Stimulated activated CD4-positive, alpha-beta T cell treated with anti-CD3 and anti-CD28 coated beads, Interleukin-12 subunit alpha, Interleukin-12 subunit beta, amount 100 ng/mL, for 24 hours (primary cell): ENCODE measurements at places on chromosomes 3 and 15.

DNA sequence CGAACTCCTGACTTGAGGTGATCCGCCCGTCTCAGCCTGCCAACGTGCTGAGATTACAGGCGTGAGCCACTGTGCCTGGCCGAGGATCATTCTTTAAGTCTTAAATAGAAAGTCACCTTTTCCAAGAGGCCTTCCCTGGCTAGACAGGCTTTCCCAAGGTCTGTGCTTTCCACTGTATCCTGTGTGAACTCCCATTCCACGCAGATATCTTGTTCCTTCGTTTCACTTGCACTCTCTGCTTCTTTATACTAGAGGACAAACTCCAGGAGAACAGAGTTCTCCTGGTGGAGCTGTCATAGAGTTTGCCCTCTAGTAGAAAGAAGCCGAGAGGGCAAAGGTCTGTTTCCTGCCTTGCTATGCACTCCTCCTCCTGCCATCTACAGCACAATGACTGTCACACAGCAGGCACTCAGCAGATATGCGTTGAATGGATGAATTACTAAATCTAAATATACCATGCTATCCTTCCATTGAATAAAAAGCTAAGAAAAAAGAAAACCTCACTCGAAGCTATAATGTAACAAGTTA lies 211.2 kb downstream of the FOXP1 start:
- no peak for DNase-seq

GRCh38 chr3:59065240-59065639 lies 15.4 kb upstream of the CFAP20DC start:
- no peak for DNase-seq

GRCh38 chr3:197466586-197467399 lies 89.0 kb downstream of the BDH1 start:
- DNase-seq = no peak

GRCh38 chr15:43905755-43906154 lies 79.0 kb downstream of the WDR76 start:
- DNase-seq = no peak

DNA sequence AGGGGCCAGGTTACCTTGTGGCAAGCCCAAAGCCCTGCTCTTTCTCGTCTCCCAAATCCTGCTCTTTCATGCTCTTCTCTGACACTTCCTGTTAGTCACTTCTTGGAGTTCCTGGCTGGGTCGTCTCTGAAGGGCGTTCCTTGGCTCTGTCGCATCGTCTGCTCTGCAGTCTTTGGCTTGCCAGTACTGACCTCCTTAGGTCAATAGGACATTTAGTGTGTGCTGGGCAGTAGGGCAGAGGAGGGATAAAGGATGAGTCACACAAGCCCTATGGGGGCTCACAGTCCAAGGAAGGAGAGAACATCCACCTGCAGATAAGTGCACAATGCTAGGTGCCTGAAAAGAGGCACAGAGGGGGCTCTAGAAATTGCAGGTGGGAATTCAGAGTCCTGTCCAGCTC lies 87.5 kb downstream of the FAM43A start:
- DNase-seq = no peak

DNA sequence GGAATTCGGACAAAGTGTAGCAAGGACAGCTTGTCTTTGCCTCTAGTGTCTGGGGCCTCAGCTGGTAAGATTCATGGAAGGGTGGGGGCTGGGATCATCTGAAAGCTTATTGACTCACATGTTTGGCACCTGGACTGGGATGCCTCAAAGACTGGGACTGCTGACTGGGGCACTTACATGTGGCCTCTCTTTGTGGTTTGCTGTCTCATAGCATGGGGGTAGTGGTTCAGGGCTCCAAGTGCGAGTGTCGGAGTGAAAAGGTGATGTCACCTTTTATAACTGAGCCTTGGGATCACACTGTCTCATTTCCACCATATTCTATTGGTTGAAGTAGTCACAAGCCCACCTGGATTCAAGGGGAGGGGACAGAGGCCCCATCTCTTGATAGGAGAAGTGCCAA lies 6.8 kb downstream of the MFSD1 start:
- DNase-seq = no peak

DNA sequence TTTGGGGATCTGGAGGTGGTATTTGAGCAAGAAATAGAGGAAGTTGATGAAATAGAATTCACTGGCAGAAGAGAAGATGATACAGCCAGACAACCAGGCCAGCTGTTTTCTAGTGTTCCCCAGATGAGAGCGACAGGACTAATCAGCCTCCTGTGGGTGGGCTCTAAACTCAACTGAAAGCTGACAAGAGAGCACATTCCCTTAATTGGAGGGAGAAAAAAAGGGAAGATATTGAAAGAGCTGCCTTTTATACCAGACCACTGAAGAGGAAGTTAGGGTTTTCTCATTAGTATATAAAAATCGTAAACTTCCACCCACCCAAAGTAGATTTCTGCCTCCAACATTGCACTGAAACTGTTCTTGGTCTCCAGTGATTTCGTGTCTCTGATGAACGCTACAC lies 6.5 kb upstream of the TM4SF19 start:
- DNase-seq = no peak

- no peak for DNase-seq
These were observed 18.4 kb upstream of the GHSR start for GRCh38 chr3:172466553-172467130.

DNA sequence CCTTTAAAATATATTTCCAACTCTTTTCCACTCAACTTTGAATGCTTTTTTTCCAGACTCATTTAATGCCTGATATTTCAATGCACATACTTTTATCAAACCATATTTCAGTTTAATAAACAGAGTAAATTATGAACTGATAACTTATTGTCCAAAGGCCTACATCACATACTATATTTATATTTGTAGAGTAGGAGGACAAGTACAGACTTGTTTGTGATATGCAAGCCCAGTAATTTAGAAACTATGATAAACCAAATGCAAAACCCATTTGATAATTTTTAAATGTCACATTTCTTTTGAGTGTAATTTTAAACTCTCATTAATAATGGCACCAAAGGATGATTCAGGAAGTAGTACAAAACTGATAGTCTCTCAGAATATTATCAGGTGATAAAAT lies 3.3 kb downstream of the RFX7 start:
- DNase-seq = no peak

DNA sequence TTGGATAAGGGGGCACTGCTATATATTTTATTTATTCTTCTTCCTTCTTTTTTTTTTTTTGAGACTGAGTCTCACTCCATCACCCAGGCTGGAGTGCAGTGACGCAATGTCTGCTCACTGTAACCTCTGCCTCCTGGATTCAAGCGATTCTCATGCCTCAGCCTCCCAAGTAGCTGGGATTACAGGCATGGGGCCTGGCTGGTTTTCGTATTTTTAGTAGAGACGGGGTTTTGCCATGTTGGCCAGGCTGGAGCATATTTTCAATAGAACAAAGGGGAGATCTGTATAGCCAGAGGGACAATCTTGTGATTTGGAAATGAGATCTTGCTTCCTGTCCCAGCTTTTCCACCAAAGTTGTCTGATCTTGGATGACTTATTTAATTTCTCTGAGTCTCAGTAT lies 133.1 kb upstream of the ABHD17C start:
- no peak for DNase-seq

DNA sequence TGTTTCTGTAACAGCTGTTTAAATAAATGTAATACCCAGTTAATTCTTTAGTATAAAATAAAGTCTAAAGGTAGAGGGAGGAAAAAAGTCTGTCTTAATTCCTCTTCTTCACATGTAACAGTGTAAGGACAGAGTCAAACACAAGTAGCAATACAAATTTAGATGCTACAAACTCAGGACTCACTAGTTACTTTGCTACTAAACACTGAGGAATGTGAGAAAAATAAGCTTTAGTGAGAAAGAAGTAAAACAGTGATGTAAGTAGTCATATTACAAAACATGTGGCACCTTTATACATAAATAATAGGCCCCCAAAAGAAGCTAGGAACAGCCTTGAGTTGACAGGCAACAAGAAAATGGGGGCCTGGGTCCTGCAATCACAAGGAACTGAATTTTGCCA lies 113.0 kb downstream of the TBC1D5 start:
- DNase-seq = no peak

DNA sequence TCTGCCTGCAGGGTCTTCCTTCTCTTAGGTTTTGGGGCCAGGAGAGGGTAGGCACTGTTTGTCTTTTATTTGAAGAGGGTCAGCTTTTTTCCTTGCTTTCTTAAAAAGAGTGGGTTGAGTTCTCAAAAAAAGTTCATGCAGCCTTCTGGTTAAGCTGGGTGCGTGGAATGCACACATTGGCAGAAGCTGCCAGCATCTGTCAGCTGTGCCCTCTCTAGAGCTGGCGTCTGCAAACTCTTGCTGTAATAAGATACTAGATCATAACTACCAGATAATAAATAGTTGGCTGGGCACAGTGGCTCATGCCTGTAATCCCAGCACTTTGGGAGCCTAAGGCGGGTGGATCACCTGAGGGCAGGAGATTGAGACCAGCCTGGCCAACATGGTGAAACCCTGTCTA lies 373.4 kb downstream of the OCA2 start:
- DNase-seq = no peak

DNA sequence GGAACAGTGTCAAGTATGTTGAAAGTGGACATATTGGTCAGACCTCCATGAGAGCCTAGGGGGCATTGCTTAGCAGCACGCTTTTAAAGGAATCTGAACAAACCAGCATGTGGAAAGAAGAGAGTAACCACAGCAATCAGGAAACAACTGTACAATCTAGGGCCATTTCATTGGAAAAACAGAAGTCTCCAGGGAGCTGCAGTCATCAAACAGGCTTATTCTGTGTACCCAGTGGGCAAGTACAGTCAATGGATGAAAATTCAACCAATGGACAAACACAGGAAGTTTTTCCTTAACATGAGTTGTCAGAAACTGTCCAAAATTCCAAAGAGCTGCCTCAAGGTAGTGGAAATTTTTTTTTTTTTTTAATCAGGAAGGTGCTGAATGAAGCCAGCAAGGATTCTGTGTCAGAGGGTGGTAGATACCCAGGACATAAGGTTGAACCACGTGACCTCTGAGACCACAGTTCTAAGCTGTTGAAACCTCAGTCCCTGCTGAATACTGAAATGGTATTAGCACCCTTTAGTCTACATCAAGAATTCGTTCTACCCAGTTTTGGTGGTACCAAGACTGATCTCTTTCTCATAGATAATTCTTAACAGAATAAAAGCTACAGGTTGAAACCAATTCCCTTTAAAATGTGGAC lies 4.4 kb upstream of the DLG1 start:
- no peak for DNase-seq

GRCh38 chr3:107283948-107284347 lies 93.3 kb upstream of the CCDC54 start:
- no peak for DNase-seq

DNA sequence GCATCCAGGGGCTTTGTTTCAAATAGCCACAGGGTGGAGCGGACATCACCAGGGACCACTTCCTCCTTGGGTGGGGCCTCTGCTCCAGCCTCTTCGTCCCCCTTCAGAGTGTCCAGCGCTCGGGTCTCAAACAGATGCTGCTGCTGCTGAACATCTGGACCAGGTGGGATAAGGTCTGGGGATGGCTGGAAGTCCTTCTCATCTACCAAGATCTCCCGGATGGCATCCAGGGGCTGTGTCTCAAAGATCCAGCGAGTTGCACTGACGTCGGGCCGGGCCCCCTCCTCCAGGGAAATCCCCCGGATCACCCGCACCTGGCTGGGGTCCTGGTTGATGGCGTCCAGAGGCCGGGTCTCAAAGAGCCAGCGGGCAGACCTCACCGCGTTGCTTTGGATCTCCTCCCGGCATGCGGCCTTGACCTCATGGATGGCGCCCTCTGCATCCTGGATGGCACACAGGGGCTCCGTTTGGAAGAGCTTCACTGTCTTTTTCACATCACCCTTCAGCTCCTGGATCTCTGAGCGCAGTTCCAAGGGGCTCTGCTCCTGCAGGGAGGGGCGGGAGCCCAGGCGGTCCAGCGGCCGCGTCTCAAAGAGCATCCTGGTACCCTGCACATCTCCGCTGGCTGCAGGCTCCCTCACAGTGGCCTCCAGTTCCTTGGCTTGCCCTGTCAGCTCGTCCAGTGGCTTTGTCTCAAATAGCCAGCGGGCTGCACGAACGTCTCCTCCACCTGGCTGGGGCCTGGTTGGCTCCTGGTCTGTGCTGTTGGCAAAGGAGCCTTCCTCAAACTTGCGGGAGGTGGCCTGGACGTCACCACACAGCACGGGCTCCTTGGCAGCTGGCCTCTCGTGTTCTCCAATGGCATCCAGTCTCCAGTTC lies 3.9 kb downstream of the XIRP1 start:
- DNase-seq = no peak

DNA sequence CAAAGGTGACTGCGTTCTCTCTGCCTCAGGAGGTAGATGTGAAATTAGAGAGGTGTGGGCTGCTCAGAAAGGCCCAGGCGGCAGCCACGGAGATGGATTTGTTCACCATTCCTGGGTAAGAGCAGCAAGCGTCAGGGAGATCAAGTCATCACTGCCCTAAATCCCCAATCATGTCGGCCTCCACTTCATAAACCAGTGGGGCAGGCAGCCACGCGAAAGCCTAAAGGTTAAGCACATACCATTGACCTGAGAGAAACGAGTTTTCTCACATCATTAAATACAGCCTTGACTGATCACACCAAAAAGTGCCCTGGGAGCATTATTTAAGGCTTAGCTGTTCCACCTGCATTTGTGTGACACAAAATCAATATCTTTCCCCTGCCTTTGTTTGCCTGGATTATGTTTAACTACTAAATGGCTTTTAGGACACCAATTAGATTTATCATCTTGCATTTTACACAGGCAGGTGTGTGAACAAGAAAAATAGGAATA lies 50.7 kb upstream of the FOXB1 start:
- DNase-seq = no peak

DNA sequence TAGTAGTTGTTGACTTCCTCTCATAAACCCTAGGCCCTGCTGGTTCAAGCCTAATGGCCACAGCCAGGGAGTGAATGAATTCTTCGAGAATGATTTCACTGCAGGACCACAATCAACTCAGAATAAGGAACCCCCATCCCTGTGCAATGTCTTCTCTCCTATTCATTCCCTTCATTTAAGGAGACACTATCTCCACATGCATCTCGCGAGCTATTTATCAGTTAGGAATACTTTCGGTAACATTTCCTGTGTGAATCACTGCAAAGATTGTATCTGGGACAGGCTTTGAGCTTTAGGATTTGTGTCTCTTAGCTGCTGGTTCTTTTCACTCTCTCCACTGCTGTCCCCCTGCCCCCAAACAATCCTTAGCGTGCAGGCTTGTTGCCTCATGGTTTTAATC lies 94.4 kb downstream of the MYLK start:
- DNase-seq = no peak

GRCh38 chr15:69704229-69704628 lies 251.6 kb downstream of the RPLP1 start:
- no peak for DNase-seq

DNA sequence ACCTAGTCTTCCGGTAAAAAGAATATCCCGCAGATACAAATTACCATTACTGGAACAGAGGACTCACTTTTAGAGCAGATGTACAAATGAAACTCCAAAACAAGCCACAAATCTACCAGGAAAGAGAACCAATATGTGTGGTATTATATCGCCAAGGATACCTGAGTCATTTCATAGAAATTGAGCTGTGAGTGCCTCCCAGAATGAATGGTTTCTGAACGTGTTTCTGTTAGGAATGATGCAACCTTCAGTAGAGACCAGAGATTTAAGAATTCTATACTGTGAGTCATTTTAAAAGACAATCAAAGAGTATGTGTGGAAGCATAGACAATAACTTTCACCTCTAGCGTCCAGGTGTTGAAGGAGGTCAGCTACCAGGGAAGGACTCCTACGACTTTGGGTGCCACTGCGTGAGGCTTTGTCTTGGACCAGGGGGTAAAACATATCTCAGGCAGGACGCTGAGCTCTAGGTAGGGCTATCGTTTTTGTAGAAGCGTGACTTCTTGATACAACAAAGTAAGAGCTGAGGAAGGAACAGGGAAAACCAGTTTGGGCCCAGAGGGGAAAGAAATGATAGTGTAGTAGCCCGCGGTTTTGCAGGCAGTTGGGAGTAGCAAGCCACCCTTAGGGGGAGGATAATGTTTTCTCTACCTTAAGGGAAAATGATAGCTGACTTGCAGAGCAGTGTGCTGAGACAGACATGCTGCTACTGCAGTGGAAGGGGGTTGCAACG lies 210.4 kb downstream of the TP63 start:
- DNase-seq = no peak
